ENCODE measurements at places on chromosomes 11 and 22. TPM values are rescaled to one million over a fixed set of nuclear protein-coding genes. Genes with fewer than 3 reads are reported as not detected.

Gene IGLL1
- total RNA-seq: not detected

Gene MN1
- 0.07 TPM for total RNA-seq

Gene CRYBB1
- not detected for total RNA-seq

Gene SAA2
- total RNA-seq: not detected

Gene ARHGAP8
- 0.61 TPM for total RNA-seq

Gene GAL3ST3
- not detected for total RNA-seq

Gene GLYATL2
- not detected for total RNA-seq

Gene MS4A14
- total RNA-seq: not detected

Gene LDHAL6A
- total RNA-seq: not detected

Gene MED19
- 14.9 TPM for total RNA-seq

Gene CACNA1I
- 0.02 TPM for total RNA-seq

Gene C22orf15
- total RNA-seq: 0.29 TPM

Gene CST6
- 2.0 TPM for total RNA-seq

Gene MADD
- total RNA-seq: 75.9 TPM

Gene ARL14EP
- total RNA-seq: 47.6 TPM

Gene DEUP1
- not detected for total RNA-seq

Gene OR52H1
- total RNA-seq: not detected

Gene LRRC10B
- total RNA-seq: not detected

Gene BRSK2
- total RNA-seq: 0.36 TPM

Gene PDXP
- total RNA-seq: 47.0 TPM

Gene CCDC87
- 0.29 TPM for total RNA-seq

Gene RASSF10
- not detected for total RNA-seq
